B cell (primary cell): ENCODE measurements at places on chromosomes 6 and 20. TPM values are rescaled to one million over a fixed set of nuclear protein-coding genes. Genes with fewer than 3 reads are reported as not detected.
A peak's percentile ranks its signal among the peaks of the same experiment; 100 is the strongest.

DNA sequence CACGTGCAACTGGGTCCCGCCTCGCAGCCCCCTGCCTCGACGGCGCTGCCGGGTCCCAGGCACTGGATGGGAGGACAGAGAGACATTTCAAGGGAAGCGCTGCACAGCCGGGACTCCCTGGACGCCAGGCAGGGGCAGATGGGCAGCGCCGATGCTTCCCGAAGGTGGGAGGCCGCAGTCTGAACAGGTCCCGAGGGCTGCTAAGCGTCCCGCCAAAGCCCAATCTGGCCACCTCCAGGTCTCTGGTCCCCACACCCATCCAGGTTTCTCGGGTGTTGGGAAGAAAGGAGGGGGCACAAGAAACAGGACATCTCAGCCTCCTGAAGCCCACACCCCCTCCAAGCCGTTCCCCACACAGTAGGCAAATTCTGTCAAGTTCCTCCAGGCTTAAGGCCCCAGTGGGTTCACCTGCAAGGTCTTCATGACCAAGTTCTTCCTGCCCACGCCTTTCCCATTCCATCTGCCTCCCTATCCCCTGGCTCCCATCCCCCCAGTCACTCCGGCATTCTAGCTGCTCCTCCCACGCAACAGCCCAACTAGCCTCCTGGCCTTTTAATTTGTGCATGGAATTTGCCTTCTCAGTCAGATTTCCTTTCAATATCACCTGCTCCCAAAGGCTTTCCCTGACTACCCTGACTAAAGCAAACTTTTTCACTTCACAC is 5.4 kb upstream of the CPXM1 start:
- no peak for DNase-seq
- peaks cover 8% of the 10 kb centered on the region for H3K4me1 ChIP-seq
- H3K27me3 ChIP-seq: peaks cover 8% of the 10 kb centered on the region
- H3K36me3 ChIP-seq: no peaks in the 10 kb centered on the region

The IFNGR1 gene
- total RNA-seq: 48.2 and 51.2 TPM in 2 replicates

DNA sequence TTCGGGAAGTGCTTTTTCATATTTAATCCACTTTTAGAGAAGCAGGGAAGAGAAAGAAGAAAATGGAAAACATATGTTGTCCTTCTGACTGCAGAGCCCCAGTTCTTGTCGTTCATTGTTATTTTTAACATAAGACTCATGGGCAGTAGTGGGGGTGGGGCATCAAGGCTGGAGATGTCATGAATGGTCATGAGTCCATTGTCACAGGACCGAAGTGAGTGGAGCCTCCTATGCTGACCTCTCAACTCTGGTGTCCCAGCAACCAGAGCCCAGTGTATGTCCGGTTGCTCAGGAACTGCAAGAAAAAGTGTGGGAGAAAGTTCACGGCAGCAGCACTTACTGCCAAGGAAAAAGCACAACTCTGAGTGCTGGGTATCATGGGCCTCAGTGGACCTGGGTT is 108.6 kb downstream of the BANF2 start:
- H3K27me3 ChIP-seq: no peaks in the 10 kb centered on the region
- H3K4me3 ChIP-seq: no peak overlapping the region
- no peaks in the 10 kb centered on the region for H3K36me3 ChIP-seq
- no peak overlapping the region for H3K27ac ChIP-seq
- no peak for DNase-seq

- no peak for DNase-seq
- H3K36me3 ChIP-seq: peaks cover 1% of the 10 kb centered on the region
- no peak overlapping the region for H3K27ac ChIP-seq
- H3K4me1 ChIP-seq: peaks cover 9% of the 10 kb centered on the region
- H3K27me3 ChIP-seq: no peaks in the 10 kb centered on the region
Measured at GRCh38 chr6:70694371-70694770, 26.7 kb downstream of the SMAP1 start.

The ID1 gene
- 3.4 and 4.4 TPM in 2 replicates for total RNA-seq

DNA sequence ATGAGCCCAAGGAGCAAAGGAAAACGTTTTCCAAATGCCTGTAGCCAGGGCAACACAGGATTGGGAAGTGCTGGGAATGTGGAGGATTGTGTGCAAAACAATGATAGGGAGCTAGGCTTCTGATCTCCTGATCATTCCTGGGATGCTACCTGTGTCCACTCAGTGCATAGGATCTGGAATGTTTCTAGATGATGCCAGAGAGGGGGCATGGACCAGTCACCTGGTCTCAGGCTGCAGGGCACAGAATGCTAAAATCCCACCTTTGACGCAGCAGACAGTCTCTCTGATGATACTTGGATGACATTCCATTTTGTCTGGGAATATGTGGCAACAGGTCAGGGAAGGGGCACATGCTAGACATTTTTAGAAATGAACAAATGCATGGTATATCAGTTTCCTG is 128.9 kb downstream of the CLIC5 start:
- H3K4me1 ChIP-seq: no peaks in the 10 kb centered on the region
- no peak for DNase-seq
- H3K27ac ChIP-seq: no peak overlapping the region
- H3K4me3 ChIP-seq: no peak overlapping the region
- H3K36me3 ChIP-seq: no peaks in the 10 kb centered on the region

The GTSF1L gene
- total RNA-seq: 0.84 TPM in 1 of 2 replicates, not detected in the other

DNA sequence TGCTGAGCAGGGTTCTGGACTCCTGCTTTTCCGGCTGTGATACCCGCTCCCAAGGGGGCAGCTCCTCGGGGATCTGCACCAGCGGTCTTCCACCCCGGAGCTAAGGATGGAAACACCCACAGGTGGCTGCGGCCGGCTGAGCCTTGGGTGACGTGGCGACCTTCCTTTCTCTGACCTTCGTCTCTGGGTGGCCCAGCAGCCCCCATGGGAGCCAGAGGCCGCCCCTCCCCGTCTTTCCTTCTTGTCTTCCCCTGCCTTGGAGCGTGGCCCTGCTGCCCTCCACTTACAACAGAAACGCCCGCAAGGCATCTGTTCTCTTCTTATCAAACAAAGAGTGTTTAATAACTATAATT is 405.7 kb downstream of the TAF4 start:
- no peak overlapping the region for H3K27ac ChIP-seq
- H3K4me1 ChIP-seq: no peaks in the 10 kb centered on the region
- H3K27me3 ChIP-seq: no peaks in the 10 kb centered on the region
- no peak overlapping the region for H3K4me3 ChIP-seq

GRCh38 chr20:57148263-57148662 is 118.2 kb downstream of the BMP7 start:
- no peak overlapping the region for H3K27ac ChIP-seq
- no peaks in the 10 kb centered on the region for H3K36me3 ChIP-seq
- no peaks in the 10 kb centered on the region for H3K4me1 ChIP-seq
- no peak overlapping the region for H3K4me3 ChIP-seq

DNA sequence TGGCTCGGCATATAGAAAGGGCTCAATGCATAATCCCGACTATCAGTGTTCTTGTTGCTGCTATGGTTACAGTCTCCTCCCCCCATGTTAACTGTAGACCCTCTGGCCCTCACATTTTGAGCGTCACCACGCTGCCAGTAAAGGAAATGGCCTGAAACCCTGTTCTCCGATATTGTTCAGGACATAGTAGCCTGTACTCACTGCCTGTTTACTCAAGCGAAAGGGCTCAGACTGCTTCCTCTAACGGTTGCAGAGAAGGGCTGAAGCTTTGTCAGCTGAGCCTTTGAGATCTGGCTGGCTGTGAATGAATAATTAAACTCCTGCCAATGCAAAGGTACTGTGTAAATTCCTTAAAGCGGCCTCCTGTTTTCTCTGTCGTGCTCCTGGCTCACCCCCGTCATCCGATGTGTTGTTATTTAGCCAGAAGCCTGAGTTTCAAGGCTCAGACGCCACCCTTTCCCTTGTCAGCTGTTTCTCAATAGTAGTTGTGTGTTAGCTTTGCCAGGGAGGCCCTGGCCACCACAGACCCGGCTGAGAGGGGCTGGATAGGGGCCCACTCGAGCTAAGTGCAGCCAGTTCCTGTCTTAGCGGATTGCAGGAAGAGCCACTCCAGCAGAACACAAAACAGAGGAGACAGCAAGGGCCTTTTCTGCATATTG is 31.2 kb upstream of the RALGAPA2 start:
- H3K27me3 ChIP-seq: no peaks in the 10 kb centered on the region
- no peak overlapping the region for H3K27ac ChIP-seq
- peak; percentile 20 for DNase-seq
- peak overlapping the region; percentile 19 for H3K4me3 ChIP-seq

- no peak overlapping the region for H3K27ac ChIP-seq
- DNase-seq: no peak
- no peak overlapping the region for H3K4me3 ChIP-seq
- H3K27me3 ChIP-seq: no peaks in the 10 kb centered on the region
- H3K4me1 ChIP-seq: peaks cover 4% of the 10 kb centered on the region
- no peaks in the 10 kb centered on the region for H3K36me3 ChIP-seq
Measured at GRCh38 chr20:32655903-32656512, 17.7 kb downstream of the C20orf203 start.

DNA sequence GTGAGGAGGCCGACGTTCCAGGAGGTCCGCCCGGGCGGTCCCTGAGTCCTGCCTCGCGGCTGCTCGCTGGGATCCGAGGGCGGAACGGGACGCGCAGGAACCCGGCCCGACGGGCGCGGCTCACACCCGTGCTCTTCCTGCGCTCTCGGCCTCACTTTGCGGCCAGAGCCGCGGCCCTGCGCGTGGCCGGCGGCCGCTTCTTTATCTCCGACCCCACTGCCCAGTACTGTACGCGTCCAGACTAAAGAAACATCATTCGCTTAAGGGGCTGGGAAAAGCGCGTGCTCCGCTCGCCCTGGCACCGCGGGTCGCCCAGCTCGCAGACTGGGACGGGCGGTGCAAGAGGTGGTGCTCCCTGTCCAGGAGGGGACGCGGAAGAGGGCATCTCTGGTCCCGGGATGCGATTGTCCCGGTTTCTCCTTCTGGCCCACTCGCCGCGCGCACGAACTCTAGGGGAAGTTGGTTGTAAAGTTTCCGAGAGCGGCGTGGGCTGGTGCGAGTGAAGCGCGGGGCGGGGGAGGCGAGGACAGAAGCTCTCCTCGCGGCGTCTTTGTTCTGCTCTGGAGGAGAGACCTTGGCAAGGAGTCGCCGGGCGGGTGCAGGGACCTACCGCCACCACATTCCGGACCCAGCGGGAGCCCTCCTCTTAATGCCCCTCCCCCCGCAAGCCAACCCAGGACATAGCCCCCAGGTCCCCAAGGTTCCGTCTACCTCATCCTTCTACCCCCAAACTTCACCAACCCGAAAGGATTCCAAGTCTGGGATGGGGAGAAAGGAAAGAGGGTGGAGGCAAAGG is 71.0 kb downstream of the SOX4 start:
- H3K27ac ChIP-seq: no peak overlapping the region
- peak; percentile 25 for DNase-seq
- H3K36me3 ChIP-seq: no peaks in the 10 kb centered on the region

The UNC5CL gene
- 4.6 and 4.7 TPM in 2 replicates for total RNA-seq
